ENCODE measurements at places on chromosomes 1 and 21.

DNA sequence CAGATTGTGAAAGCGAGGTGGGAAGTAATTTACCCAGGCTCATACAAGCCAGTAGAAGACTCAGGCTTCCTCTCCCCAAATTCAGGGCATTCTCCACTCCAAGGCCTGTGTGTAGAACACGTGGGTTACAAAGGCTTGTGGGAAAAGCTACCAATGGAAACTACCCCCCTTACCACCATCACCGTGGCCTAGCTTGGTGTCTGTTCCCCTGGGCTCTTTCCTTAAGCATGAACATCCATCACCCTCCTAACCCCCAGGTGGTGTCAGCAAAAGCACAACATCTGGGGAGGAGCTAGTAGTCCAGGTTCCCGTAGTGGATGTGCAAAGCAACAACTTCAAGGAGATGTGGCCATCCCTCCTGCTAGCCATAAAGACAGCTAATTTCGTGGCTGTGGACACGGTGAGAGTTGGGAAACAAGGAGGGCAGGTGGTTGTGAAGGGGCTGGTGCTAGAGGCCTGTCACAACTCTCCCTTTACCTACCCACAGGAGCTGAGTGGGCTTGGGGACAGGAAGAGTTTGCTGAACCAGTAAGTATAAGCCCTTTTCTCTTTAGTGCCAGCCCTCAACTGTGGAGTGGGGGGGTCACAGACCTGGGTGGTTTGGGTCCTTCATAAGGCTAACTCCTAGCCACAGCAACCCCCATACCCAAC, 701 bp upstream of the MUTYH start:
- DNase-seq, result no peak

DNA sequence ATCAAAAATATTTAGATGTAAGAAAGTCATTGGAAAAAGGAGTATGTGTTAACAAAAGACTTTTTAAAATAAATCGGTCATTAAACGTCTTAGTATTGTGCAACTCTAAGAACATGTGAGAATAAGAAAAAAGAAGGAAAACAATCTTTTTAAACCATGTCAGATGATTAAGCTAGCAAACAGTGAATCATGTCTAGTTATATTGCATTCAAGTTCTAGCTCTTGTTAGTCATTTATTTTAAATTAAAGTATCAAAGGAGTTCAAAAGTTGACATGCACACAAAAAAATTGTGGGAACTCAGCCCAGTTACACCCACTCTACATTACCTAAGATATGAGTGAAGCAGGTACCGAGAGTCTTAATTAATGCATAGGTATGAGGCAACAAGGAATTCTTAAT, 9.8 kb downstream of the FRRS1 start:
- DNase-seq, result peak; percentile 26

- no peak for DNase-seq
These were observed 26.4 kb downstream of the CD48 start for GRCh38 chr1:160685266-160685665.

DNA sequence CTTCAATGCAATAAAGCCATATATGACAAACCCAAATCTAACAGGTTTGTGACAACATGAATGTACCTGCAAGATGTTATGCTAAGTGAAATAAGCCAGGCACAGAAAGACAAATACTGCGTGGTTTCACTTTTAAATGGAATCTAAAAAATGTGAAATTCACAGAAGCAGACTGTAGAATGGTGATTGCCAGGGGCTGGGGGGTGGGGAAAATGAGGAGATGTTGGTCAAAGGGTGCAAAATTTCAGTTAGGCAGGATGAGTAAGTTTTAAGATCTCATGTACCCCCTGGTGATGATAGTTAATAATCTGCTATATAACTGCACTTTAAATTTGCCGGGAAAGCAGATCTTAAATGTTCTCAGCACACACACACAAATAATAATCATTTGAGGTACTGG, 160.5 kb downstream of the PTBP2 start:
- DNase-seq, result no peak

DNA sequence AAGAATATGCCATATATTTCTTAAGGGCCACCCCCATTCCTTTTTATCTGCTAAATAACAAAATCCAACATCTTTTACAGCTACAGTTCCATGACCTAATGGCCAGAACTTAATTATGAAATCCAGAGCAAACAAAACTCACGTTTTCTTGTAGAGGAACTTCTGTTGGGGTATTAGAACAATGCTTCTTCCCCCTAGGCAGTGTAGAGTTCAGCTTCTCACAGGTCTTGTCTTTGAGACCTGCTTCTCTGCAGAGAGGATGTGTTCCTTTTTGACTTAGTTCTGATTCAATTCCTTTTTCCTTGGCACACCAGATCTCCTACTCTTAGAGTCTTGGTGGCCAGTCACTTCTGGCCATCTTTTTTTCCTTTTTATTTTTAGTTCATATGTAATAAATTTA, 22.2 kb downstream of the VAV3 start:
- DNase-seq, result no peak

- DNase-seq, result peak; percentile 70
These were observed 149.5 kb upstream of the B3GALT2 start for GRCh38 chr1:193335806-193336428.

DNA sequence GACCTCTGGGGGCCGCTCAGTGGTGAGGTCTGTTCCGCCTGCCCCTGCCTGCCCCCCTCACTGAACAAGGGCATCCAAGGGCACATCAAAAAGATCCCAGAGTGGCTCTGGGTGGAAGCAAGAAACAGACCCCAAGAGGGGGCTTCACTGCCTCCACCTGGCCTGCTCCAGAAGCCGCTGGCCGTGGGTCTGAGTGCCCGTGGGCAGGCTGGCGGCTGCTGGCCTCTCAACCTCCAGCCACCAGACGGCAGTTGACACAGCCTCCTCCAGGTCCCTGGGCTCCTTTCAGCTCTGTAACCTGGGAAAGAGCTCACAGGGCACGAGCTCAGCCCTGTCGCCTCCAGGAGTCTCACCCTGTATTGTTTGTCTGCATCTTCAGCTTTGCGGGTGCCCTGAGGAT, 56.3 kb downstream of the SLX9 start:
- DNase-seq, result no peak

DNA sequence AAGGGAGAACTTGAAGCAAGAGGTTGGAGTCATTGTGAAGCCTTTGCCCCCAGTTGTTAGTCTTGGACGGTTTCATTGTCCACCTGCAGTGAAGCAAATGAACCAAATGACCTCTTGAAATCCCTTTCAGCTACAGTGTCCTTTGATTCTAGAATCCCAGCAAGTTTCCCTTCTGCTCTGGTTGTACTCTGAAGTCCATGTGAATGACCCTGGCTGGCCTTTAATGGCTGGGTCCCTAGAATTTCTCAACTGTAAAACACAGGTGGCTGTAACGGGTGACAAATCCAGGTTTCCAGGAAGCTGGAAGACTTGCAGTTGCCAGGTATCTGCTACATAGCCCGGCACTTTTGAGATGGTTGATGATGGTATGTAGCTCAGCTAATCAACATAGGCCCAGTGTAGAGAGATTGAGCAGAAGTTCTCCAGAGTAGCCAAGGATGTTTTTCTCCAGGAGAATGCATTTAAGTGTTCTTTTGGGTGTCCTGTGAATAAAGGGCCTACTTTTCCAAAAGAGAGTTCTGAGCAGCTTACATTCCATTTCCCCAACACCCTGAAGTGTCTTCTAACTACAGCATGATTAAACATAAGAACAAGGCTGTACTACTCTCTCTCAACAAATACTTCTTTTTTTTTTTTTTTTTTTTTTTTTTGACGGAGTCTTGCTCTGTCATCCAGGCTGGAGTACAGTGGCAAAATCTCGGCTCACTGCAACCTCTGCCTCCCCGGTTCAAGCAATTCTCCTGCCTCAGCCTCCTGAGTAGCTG, 17.6 kb upstream of the SLC30A1 start:
- no peak for DNase-seq

DNA sequence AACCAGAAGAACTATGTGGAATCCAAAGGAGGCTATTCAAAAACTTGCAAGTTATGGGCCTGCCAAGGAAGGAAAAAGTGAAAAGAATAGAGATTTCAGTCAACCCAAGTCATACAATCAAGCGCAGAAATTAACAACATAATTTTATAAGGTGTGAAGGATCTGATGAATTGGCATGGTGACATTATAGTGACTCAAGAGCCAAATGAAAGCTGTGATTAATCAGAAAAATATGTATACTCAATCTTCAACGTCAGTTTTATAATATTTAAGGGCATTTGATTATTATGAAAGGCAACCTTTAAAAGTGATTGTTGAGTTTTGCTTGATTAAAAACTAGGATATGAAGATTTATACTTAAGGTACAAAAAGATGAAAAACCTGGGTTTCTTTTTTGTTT, 37.8 kb upstream of the THEM4 start:
- no peak for DNase-seq

DNA sequence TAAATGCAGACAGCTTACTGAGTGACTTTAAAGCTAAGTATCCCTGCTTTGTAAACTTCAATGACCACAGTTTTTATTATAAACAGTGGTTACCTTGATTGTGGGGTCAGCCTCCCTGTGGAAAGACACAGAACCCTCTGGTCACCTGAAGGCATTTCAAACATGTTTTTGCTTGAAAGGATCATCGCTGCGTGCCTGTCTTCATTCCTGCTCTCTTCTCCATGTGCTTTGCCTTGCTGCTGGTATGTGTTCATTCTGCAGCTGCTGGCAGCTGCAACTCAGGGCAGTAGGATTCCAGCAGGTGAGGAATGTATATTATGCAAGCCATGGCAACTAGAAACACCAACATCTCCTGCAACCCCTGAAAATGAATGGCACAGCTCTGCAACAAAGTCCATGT, 81.0 kb upstream of the VAV3 start:
- DNase-seq, result no peak

- DNase-seq, result no peak
These were observed 853.9 kb downstream of the KCNT2 start for GRCh38 chr1:195754303-195754702.

DNA sequence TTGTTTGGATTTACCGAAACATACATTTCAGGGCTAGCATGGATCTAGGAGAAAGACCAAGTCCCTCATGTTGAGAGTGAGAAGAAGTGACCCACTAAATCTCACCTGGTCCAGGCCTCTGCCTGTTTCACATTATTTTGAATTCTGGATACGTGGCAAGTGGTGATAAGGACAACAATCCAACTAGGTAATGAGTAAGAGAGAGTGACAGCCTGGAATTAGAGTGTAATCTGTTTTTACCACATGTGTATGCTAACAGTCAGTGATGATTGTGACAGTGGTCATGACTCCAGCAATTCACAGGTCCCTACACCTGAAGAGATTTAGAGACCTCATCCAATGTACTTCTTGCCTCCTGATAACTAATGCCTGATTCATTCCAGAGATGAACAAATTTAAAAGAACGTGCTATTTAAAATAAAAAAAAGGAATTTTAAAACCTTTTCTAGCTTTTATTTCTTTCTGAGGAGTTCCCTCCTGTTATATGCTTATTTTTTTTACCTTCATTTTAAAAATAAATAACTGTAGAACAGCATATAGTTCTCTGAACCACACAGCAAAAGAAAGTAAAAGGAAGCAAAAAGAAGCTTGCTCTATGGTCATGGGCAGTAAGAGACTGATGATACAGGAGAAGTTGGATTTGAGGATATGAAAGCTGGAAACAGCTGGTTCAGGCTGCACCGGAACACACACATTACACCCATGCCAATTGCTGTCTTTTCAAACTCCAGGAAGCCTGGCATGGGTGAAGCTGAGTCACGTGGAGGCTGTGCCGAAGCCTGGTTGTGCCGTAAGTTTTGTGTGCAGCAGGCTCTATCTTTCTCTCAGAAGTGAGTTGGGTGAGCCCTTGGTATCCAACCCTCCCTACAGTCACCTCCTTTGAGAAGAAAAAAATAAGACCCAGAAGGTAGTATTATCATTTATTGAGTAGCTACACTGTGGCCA, 14.7 kb downstream of the C1orf116 start:
- DNase-seq, result no peak

DNA sequence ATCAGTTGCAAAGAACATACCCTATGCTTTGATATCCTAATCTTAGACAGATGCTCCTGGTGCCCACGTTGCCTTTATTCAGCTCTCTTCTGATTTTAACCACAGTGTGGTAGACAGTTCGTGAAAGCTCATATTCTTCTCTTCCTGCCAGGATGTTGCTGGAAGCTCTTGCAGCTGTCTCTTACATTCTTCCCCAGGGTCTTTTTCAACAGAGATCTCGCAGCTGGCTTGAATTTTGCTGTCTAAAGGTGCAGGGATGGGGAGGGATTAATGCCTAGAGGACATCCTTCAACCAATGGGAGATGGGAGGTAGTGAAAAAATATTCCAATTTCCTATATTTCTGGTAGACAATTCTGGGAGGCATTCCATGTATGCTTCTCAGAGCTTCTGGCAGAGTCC, 150.0 kb upstream of the APP start:
- DNase-seq, result no peak

- DNase-seq, result peak; percentile 2
These were observed 55.4 kb upstream of the LPGAT1 start for GRCh38 chr1:211885747-211886522.

- peak; percentile 64 for DNase-seq
These were observed 191.2 kb downstream of the RERE start for GRCh38 chr1:8625981-8626898.

GRCh38 chr1:39331647-39332046, 127.2 kb downstream of the MACF1 start:
- no peak for DNase-seq

- no peak for DNase-seq
These were observed 137.1 kb downstream of the PIK3R3 start for GRCh38 chr1:45995298-45995697.

DNA sequence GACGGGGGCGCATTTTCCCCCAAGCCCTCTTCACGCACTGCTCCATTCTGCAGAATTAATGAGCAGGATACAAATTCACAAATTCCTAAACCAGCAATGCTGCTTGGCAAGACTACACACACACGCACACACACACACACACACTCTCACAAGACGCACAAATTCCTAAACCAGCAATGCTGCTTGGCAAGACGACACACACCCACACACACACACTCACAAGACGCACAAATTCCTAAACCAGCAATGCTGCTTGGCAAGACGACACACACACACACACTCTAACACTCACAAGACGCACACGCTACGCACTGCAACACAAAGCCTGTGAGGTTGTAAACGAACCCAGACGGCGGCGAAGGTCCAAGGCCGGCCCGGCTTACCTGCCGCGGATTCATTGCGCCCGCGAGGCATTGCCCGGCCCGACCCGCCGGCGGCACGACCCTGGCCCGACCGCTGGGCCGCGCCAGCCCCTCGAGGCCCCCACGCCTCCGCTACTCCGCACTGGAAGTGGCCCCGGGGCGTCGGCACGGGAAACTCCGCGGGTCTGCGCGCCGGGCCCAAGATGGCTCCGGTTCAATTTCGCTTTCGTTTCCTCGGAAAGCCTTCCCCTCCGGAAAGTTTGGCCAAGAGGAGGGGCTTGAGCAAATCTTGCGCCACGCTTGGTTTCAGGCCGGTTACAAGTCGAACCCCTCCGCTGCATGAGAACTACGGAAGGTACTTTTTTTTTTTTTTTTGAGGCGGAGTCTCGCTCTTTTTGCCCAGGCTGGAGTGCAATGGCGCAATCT, at the start of gene ADAR:
Gene ADAR, minus strand, starts transcription at position 578 of the 788 bp plus-strand sequence. Its CDS starts 180 bp downstream, at position 398.
- peak; percentile 97 for DNase-seq

GRCh38 chr1:155141749-155142148, 1.4 kb upstream of the DPM3 start:
- no peak for DNase-seq

- no peak for DNase-seq
These were observed 66.1 kb downstream of the NID1 start for GRCh38 chr1:235998812-235999211.
